ENCODE measurements at places on chromosomes 3 and 15.
A peak's percentile ranks its signal among the peaks of the same experiment; 100 is the strongest.

GRCh38 chr15:88613074-88613944 is 7.8 kb upstream of the AEN start:
- no peak for DNase-seq

- no peak for DNase-seq
Observed at GRCh38 chr3:170560717-170561382, 25.0 kb downstream of the SLC7A14 start.

DNA sequence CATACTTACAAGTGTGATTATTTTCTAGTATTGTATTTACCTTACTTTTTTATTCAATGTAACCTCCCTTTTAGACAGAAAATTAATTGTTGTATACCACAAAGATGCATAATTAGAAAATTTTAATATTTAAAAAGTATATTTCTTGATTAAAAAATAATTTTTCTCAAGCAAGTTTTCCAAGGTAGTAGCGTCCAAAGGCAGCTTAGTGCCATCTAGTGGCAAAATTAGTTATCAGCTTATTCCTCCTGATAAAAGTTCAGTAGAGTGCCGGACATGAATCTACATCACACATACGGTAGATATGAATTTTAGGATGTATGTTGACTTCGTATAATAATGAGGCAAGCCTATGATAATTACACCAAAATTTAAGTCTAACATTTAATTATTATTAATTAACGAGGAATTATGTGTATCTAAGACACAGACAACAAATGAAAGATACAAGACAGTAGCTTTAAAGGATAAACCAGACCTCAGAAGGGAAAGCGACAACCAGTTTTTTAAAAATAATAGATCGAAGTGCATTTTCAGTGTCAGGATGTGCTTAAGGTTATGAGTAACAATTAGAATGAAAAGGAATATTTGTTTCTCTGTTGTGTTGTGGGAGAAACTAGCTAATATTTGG is 405.9 kb downstream of the ROBO1 start:
- no peak for DNase-seq

DNA sequence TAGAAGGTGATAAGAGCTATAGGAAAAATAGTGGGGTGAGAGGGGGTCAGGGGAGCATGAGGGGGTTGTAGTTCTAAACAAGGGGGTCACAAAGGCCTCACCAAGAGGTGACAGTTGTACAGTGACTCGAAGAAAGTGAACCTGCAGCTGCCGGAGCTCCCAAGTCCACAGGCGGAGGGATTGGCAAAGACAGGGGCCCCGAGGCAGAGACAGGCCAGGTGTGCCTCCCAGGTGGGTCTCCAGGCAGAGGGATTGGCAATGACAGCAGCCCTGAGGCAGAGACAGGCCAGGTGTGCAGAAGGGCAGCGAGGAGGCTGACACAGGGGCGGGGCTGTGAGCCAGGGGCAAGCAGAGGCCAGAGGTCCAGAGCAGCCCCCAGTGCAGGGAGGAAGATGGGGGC is 63.7 kb downstream of the DNAJB8 start:
- DNase-seq, result no peak

GRCh38 chr3:40779039-40779438 is 254.3 kb downstream of the ZNF621 start:
- no peak for DNase-seq

- DNase-seq, result no peak
Observed at GRCh38 chr3:9649791-9650521, 651 bp downstream of the MTMR14 start.

DNA sequence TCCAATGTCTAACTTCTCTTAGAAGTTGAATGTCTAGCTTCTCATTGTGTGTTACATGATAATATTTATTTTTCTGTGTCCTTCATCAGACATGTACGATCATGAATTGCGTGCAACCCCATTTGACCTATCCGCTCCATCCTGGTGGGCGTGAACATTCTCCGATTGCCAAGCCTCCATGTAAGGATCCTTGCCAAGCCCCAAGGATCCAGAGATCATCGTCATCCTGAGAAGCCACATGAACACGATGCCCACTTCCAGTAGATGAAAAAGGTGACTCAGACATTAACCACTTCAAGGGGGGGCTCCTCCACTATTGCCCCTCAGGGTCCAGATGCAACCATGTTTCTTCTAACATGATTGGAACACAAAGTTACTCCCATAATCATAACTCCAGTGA is 25.5 kb upstream of the KNG1 start:
- DNase-seq, result no peak

GRCh38 chr15:70379134-70379533 is 281.4 kb upstream of the TLE3 start:
- peak; percentile 37 for DNase-seq

DNA sequence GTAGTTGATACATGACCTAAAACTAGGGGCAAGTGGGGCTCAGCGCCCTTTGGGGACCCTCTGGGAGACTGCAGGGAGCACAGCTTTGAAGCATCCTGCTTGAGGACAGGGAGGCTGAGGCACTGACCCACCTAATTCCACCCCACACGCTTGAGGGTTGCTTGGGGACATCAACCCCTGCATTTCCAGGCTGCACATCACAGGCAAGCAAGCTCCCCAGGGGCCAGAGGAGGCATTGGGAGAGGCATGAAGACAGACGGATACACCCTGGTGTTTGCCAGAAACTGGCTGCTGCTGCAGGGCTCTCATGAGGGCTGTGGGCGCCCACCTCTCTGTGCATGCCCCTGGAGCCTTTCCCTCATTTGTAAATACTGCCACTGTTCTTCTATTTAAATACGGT is 99.3 kb downstream of the ABHD5 start:
- DNase-seq, result peak; percentile 25

DNA sequence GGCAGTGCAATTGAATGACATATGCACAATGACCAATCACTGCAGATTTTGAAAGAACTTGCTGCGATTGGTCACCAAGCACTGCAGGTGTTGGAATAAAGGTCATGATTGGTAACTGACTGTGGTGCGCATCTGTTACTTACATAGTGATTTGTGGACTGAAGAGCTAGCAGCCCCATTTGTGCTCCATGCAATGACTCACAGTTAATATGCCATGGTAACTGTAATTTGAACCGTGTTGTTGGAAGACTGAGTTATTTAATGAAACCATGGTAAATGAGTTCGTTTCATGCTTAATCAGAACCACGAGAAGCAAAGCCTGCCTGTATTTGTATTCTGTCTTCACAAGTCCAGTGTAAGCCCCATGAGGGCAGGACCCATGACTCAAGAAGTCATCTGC is 220.5 kb downstream of the TJP1 start:
- DNase-seq, result no peak

DNA sequence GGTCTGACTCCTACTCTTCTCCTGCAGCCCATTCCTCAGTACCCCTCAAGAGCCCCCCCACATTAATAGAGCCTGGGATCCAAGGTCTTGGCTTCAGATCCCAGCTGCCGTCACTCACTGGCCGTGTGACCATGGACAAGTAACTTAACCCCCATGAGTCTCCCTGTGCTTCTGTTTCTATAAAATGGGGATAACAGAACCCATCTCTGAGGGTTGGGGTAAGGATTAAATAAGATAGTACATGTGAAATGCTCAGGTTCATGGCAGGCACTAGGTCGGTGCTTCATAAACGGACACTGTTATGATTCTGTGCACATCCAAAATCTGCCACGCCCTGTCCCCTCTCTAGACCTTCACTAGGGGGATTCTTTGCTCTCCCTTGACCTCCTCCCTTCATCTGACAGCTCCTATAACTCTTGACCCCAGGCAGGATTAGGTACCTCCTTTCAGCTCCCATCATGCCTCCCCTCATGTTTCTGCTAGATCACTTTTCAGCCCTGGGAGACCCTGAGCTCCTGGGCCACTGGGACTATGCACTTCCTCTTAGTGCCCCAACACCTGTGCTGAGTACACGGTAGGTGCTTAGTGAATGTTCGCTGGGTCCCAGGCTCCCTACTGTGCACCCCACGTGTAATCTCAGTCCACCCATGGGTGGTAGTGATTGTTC is 1.5 kb downstream of the CAND2 start:
- DNase-seq, result no peak

DNA sequence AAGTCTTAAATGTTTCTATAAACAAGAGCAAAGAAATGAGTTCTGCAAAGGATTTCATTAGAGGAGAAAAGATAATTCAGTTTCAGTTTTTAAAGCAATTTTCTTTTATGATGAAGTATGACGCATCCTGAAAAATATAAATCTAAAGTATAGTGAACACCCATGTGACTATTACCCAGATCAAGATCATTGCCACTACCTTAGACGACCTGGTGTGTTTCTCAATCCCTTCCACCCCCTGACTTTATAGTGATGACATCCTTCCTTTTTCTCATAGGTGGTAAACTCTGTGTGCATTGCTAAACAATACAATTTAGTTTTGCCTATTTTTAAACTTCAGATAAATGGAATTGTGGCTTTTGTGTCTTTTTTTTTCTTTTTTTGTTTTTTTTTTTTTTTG is 8.4 kb downstream of the STT3B start:
- no peak for DNase-seq

DNA sequence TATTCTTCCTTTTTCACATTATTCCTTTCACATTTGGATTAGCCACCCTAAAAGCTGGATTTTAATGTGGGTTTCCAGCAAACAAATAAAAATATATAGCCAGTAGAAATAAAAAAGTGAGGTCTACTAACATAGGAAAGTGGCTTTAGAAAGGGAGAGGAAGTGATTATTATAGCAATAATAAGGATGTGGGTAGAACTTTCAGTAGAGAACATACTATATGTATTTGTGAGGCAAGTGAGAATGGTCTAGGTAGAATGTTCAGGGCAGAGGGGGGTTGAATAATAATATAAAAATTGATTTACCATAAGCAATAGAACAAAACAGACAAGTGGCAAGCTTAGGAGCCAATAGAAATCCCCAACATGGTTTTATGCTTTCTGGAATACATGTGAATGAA is 88.6 kb downstream of the NR1I2 start:
- no peak for DNase-seq

GRCh38 chr3:43413676-43414368 is 127.5 kb downstream of the SNRK start:
- DNase-seq, result peak; percentile 82

DNA sequence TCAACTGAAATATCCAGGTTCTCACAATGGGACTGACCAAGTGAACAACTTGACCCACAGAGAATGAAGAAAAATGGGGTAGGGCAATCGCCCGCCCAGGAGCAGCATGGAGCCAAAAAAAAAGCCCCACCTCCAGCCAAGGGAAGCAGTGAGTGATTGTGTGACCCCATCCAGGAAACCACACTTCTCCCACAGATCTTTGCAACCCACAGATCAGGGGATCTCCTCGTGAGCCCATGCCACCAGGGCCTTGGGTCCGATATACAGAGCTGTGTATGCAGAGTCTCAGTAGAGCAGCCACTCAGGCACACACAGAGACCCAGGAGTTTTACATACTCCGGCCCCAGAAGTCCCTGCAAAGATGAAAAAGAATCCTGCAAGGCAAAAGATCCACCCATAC is 35.7 kb downstream of the PYGO1 start:
- no peak for DNase-seq

All from islet precursor cell (in vitro differentiated cells).